Thoracic aorta (tissue), 2 donors: ENCODE measurements at places on chromosomes 3 and 15.

- DNase-seq, result no peak
These were observed 8.3 kb downstream of the ANXA2 start for GRCh38 chr15:60389261-60390077.

DNA sequence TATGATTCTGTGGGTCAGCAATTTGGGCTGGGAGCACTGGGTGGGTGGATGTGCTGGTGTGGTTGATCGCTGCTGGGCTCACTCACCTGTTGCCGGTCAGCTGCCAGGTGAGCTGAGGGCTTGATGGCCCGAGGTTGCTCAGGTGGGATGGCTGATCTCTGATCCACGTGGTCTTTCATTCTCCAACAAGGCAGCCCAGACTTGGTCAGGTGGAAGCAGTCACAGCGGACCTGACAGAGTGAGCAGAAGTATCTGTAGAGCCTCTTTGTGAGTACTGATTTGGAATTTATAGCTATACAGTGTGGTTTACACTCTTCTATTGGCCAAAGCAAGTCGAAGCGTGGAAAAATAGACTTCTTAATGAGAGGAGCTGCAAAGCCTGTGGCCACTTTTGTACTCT lies 97.2 kb upstream of the ADAMTSL3 start:
- no peak for DNase-seq

- no peak for DNase-seq
These were observed 107.0 kb downstream of the TOP2B start for GRCh38 chr3:25557694-25558093.

DNA sequence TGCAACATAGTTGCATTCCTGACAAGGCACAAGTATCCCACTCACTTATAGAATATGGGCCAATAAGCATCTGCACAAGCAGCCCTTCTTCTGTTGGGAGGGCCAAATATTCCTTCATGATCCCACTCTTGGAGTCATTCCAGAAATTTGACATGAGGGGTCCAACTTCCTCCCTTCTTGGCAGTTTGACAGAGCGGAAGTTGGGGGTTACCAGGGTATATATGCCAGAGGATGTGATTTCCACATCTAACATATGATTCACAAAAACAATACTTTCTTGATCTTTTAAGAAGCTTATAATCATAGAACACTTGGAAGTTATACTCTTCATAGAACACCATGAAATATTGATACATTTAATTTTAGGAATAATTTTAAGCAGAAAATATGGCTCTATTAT lies 100.9 kb upstream of the CRBN start:
- no peak for DNase-seq

- no peak for DNase-seq
These were observed 191.7 kb upstream of the TPM1 start for GRCh38 chr15:62850791-62851291.
